ENCODE measurements at places on chromosomes 6 and 20.
A peak's percentile ranks its signal among the peaks of the same experiment; 100 is the strongest.

DNA sequence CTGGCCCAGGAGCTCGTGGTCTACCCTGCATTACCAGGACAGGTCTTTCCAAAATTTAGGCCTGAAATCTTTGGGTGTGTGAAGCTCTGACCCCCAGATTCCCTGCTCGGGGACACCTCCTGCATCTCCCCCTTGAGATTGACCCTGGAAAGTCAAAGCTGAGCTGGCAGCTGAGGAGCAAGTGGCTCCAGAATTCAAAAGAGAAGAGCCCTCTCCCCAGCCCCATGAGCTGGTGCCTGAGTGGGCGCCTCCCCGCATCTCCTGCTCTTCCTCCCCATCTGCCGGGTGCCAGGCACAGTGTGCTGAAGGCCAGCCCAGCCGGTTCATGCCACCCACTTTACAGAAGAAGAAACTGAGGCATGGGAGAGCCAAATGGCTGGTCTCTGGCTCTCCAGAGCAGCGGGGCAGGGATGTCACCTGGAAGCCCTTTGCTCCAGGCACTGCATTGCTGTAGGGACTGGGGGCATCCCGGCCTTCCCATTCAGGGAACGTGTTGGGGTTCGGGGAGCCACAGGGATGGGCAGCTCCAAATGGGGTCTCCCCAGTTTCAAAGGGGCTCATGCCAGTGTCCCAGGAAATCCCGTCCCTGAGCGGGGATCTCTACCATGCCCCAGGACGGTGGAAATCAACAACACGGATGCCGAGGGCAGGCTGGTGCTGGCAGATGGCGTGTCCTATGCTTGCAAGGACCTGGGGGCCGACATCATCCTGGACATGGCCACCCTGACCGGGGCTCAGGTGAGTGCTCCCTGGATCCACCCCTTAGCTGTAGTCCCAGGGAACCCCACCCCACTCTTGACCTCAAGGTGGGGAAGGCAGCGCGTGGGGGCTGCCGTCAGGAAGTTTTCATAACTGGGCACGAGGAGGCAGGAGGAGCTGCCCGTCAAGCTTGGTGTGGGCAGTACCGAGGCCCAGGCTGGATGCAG is 20.5 kb downstream of the NPEPL1 start:
- DNase-seq, result no peak

- DNase-seq, result peak; percentile 2
These were observed 215.6 kb upstream of the HEY2 start for GRCh38 chr6:125533710-125534397.

DNA sequence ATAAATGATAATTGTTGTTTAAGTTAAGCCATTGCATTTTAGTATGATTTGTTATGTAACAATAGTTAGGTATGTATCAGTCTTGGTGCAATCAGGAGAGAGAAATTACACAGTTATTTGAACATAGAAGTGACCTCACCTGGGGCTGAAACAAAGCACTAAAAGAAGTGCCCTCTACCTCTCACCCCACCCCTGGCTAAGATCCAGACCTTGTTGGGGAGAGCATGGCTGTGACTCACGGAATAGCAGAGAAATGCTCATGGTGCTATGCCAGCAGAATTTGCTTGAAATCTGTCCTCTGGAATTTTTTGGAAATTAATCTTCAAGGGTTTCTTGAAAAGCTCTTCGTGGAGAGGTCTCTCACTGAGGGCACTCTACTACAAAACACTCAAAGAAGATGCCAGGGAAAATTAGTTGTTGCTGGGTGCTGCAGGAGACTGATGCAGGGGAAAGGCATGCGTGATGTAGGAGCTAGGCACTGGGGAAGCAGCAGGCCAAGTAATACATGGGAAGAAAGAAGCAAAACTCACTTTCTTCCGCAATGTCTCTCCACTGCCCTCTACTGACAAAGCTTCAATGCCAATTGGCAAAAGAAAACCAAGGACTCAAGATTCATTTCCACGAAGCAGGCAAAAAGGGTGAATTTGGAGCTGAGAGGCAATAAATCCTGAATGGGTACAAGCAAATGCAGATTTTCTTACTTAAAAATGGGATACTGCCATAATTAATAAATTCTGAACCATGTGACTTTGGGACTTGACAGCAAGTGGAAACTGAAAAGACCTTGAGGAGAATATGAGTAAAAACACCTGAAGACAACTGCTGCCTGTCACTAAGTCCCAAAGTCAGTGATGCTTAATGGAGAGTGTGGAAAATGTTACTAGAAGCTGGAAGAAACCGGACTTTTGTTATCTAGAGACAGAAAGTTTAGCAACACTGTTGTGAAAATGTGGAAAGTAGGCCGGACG is 136.3 kb upstream of the ZNF184 start:
- peak; percentile 18 for DNase-seq

GRCh38 chr6:149567945-149568585 is 1.9 kb downstream of the GINM1 start:
- DNase-seq, result no peak

DNA sequence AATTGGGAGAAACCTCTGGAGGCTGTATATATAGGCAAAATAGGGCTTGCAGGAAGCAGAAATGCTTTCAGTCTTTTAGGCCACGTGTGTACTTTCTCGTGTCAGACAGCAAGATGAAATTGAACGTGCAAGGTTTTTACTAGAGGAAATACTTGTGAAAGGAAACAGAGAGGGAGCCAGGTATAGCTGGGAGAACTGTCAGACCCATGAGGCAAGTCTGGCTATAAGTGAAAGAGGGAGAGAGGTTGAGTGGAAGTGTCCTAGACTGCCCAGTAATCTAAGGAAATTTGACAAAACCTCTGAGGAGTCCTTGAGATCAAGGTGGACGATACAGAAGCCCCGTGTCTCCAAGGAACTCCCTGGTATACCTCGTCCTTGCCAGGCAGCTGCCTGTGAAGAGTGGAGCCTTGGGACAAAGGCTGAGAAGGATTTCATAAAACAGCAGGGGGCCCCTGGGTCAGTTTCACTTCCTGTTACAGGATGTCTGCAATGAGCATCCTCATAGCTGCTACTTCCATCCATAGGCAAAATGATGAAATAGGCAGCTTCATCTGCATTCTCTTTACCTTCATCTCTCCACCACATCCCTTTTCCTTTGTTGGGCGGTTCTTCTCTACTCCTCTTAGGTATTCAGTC is 114.4 kb upstream of the MAP3K7 start:
- DNase-seq, result no peak

- peak; percentile 93 for DNase-seq
These were observed 233.6 kb upstream of the ASCC3 start for GRCh38 chr6:101114703-101115102.

DNA sequence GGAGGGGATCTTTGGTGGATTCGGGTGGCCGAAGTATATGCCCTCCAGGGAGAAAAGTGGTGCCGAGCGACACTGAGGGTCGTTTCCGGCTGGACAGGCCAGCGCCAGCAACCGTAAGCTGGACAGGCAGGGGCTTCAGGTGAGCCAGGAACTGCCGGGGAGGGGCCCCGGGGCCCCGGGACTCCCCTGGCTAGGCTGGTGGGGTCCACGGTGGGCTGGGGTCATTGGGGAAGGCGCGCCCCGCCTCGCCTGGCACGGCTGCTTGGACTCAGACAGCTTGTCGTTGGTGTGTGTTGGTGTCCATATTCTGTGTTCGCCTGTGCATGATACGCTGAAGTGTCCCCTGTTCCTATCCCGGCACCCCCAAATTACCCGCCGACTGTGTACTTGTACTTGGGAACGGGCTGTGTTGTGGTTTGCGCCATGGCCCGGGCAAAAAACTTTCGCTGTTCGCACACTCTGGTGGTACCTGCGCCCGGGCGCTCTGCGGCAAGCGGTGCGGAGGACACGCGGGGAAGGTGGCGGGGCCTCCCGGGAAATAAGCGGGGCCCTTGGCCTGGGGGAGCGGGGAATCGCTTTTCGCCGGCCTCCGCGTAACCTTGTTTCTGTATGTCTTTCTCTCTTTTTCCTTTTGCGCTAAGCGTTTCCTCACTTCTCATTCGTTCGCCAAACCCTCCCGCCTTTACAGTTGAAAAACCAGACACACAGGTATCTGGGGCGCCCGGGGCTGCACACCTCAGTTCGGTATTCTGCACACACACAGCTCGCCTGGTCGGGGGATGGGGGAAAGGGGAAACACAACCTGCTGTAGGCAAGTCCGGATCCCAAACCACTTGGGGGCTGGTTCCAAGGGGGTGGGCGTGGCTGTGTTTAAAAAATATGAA is 3.2 kb downstream of the GNAS start:
- DNase-seq, result peak; percentile 16

GRCh38 chr6:165835410-165835851 is 172.4 kb upstream of the PDE10A start:
- no peak for DNase-seq

GRCh38 chr20:47143657-47144056 is 212.8 kb downstream of the ZMYND8 start:
- no peak for DNase-seq

DNA sequence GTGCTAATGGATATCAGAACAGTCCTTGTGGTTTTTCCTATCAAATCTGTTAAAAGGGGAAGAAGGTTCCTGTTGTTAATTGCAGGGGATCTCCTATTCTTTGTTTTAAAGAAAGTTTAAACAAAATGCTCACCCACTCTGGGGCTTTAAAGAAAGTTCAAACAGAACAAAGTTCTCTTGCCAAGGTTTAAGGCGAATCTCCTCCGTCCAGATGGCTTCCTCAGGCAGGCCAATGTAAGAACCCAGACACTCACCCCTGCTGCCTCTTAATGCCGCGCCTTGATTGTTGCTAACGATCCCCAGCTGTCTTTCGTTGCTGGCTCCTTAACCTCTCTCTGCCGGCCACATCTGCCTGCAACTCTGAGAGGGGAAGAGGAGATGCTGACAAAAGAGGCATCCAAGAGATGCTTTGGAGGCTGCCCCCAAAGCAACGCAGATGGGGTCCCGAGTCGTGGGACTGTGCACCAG is 235.0 kb upstream of the PRDM1 start:
- DNase-seq, result no peak

GRCh38 chr6:75431379-75431778 is 62.2 kb downstream of the FILIP1 start:
- no peak for DNase-seq

DNA sequence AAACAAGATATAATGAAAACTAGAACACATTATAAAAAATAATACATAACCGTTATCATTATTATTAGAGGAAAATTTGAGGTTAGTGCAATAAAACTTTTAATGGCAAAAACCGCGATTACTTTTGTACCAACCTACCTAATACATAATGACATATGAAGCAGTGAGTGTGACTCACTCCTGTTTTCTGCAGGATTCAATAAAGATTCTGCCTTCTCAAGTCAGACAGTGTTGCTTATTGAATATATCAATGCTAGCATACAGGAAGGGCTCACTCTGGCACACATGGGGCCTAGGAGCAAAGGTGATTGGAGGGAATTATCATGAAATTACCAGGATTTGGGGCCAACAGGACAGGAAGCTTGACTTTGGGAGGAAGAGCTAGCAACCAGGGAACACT is 230.8 kb upstream of the CEP162 start:
- no peak for DNase-seq

- no peak for DNase-seq
These were observed 22.9 kb upstream of the JAG1 start for GRCh38 chr20:10696650-10697049.

GRCh38 chr6:132820629-132821381 is 6.4 kb downstream of the RPS12 start:
- DNase-seq, result no peak

GRCh38 chr20:41453010-41453950 is 86.7 kb upstream of the EMILIN3 start:
- no peak for DNase-seq

DNA sequence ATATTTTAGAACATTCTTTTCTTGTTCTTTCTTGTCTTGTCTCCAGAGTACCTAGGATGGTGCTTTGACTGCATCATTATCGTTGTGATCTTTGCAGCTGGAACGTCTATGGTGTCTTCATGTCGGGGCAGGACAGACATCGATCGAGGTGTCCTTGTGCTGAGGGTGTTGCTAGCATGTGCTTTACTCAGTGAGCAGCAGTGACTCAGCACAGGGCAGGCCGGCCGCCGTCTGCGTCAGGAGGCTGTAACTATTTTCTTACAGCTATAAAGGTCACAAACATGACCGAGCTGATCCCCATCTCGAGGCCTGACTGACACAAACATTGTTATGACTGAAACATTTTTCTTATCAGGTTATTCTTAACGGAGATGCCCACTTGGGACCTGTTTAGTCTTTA is 14.9 kb upstream of the CTCFL start:
- DNase-seq, result no peak

GRCh38 chr6:82129797-82130196 is 117.7 kb downstream of the IBTK start:
- DNase-seq, result no peak

DNA sequence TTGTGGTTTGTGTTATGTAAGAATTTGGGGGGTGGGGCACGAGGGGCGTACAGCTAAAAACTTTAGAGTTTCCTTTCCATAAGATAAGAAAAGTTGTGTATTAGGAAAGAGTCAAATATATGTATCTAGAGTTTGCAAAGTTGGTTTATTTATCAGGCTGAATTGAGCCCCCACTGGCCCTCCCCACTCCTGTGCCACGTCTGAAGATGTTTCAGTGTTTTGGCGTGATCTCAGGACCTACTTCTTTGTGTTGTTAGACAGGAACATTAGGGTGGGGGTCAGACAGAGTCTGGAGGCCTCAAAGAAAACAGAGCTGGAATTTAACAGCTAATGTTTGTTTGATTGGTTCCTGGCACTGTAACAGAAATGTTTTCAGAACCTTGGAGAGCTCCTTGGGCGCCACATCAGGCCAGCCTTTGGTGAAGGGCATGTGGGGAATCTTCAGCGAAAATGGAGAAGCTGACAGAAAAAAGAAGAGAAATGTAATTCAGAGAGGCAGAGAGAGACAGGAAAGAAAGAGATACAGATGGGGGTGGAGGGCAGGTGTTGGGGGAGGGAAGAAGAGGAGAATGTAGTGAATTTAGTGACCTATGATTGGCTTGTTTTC is 674 bp downstream of the NRSN1 start:
- no peak for DNase-seq

- DNase-seq, result no peak
These were observed 509.9 kb upstream of the SYNCRIP start for GRCh38 chr6:86152546-86152945.

GRCh38 chr6:136251394-136251793 is 1.3 kb upstream of the MTFR2 start:
- no peak for DNase-seq

DNA sequence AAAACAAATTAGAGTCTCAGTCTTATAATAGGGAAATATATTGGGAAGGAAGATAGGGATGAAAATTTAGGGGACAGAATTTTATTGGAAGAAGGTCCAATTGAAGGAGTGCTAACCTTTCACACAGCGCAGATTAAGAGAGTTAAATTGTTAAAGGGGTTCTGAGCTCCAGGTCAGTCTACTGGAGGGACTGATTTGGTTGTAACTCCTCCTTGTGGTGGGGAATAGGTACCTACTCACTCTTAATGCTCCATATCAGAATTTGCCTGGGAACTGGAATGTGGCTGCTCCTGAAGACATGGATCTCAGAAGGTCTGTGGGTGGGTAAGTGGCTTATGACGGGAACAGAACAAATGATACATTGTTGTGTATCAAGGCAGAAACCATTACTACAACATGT is 143.5 kb downstream of the FLRT3 start:
- DNase-seq, result no peak
